ENCODE measurements at places on chromosomes 6 and 20.

DNA sequence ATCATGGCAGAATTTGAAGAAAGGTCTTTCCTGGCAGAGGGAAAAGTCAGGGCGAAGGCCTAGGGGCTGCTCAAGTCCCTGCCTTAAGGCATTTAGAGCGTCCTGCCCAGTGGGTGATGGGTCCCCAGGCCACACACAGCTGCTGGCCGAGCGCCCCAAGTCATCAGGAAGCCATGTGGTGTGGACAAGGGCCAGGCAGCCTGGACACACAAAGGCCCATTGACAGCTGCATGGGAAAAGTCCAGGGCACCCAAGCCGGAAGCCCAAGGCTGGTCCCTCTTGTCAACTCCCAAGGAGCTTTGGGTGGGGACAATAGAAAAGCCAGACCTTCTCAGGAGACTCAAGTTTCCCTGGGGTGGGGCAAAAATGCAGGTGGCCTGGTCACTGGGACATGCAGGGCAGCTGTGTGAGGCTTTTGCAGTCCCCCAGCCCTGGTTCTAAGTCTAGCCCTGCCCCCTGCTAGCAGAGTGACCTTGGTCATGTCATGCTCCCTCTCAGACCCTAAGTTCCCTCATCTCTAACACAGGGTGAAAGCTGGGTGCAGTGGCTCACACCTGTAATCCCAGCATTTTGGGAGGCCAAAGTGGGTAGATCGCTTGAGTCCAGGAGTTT is 44.3 kb upstream of the PTGIS start:
- DNase-seq = no peak

DNA sequence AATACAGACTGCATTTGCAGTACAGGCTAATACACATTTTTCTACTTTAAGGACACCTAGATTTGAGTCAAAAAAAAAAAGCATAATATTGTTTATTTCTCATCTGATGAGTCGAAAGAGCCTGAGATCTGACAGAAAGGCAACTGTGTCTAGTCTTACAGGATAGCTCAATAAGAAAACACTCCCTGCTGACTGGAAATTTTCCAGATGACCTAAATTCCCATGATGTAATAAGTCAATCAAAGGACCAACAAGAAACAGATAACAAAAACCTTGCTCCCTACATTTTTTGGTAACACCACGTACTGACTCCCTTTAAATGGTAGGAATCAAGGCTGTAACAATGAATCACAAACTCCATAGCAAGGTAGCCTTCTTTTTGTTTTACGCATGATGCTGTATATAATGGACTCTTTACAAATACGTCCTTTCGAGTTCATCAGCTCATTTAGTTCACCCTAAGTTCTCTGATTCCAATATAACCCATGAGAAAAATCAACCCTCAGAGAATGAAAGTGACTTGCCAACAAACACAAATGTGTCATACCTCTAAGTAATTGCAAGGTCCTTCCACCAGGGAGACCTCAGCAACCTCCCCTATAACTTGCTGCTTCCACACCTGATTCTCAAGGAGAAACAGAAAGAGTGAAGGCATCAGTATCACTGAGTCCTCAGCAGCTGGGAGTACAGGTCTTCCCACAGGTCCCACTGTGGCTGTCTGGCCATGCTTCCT is 12.1 kb downstream of the TBX18 start:
- DNase-seq = no peak

GRCh38 chr6:119280668-119281067 is 68.9 kb downstream of the MAN1A1 start:
- no peak for DNase-seq

- no peak for DNase-seq
Observed at GRCh38 chr6:4800662-4801061, 24.5 kb downstream of the CDYL start.

- DNase-seq = no peak
Observed at GRCh38 chr6:166554316-166554715, 32.2 kb downstream of the RAMACL start.

DNA sequence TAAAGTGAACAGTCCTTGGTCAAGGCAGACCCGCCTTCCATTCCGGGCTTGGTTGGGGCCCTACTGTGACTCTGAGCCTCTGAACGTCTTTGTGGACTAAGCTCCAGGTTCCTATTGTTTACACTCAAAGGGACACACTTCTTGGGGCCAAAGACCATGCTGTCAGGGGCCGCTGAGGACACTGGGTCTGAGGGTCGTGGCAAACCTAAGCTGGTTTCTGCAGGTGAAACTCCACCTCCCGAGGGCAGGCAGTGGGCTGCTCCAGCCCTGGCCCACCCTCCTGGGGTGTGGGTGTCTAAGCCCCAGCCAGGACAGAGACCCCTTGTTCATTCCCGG is 43.1 kb downstream of the DSTN start:
- DNase-seq = peak; percentile 10

- DNase-seq = no peak
Observed at GRCh38 chr6:84019141-84019841, 14.3 kb upstream of the MRAP2 start.

- DNase-seq = no peak
Observed at GRCh38 chr6:163193326-163193725, 221.2 kb upstream of the QKI start.
